ENCODE measurements at places on chromosomes 1 and 21.

DNA sequence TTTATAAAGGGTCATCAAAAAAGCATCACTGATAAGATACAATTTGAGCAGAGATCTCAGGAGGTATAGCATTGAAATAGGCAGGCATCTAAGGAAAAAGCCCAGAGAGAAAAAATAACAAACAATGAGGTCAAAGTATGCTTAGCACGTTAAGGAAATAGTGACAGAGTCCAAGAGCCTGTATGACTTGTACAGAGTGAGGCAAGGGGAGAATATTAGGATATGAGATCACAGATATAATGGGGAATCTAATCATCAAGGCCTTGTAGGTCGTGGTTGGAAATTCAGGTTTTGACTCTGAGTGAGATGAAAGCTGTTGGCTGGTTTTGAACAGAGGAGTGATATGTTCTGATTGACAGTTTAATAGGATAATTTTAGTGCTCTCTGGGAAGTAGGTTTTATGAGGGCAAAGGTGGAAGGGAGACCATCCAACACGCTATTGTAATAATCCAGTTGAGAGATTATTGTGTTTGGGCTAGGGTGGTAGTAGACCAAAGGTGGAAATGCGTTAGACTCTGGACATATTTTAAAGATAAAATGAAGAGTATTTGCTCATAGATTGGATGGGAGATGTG, 644.6 kb upstream of the TMPRSS15 start:
- no peak for DNase-seq

GRCh38 chr1:237736372-237737029, 154.2 kb downstream of the ZP4 start:
- peak; percentile 6 for DNase-seq

GRCh38 chr1:30586671-30587070, 136.7 kb downstream of the MATN1 start:
- DNase-seq, result peak; percentile 14

DNA sequence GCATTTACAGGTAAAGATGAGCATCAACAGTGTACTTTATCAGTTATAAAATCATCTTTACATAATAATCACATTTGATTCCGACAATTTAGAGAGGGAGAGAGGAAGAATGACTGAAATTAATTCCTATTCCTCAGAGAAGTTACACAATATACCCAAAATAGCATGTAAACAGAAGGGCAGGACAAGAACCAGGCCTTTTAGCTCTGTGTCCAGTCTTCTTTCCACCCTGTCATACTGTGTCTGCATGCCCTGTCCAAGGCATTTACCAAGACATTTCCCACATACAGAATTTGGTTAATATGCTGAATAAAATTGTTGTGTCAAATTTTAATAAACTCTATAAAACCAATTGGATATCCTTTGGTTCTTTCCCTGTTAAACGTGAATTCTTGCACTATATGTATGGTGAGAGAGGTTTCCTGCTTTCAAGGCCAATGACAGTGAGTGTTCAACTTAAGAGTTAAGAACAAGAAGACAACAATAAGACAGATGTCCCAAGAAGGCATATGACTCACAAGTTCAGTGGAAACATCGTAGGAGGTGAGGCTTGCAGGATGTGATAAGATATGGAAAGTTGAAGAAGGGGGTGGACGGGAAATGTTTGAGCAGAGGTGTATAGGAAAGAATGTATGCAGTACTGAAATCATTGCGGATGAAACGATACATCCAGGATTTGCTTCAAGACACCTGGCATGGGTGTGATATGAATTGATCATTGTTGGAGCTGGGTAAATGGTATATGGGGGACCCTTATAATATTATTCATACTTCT, 20.8 kb downstream of the LRRC8B start:
- DNase-seq, result no peak

- DNase-seq, result no peak
Observed at GRCh38 chr1:17018849-17019248, 7.1 kb upstream of the ATP13A2 start.

DNA sequence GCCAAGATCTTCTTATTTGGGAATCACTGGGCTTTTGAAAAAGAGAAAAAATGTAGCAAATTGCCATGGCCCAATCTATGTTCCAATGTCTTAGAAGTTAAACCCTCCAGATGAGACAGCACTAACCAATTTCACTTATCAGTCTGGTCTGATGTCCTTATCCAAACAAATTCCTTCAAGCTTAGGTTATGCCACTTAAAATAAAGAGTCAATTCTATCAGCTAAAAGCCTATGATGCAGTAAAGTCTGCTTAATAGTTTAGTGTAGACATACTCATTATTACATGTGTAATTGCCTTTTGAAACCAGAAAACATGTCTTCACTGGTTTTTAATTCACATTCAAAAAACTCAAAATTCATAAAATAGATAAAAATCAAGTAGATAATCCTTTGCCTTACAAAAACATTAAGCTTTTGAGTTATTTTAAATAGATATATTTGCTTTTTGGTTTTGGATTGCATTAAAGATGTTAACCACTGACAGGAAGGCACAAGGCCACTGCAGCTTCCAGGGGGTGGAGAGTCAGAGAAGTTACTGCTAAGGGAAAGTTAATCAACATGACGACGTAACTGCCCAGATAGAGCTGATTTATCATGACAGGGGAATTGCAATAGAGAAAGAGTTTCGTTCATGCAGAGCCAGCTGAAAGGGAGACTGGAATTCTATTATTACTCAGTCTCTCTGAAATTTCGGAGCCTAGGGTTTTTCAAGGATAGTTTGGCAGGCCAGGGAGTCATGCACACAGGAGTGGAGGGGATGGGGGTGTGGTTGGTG, 106.1 kb downstream of the MAP3K21 start:
- DNase-seq, result no peak

GRCh38 chr21:42421018-42421793, 17.5 kb downstream of the UBASH3A start:
- no peak for DNase-seq

GRCh38 chr1:66943361-66943969, 18.7 kb downstream of the MIER1 start:
- no peak for DNase-seq

GRCh38 chr1:1063945-1064831, 9.9 kb downstream of the RNF223 start:
- DNase-seq, result peak; percentile 98

- no peak for DNase-seq
Observed at GRCh38 chr1:238953448-238954010, 432.8 kb upstream of the CHRM3 start.

DNA sequence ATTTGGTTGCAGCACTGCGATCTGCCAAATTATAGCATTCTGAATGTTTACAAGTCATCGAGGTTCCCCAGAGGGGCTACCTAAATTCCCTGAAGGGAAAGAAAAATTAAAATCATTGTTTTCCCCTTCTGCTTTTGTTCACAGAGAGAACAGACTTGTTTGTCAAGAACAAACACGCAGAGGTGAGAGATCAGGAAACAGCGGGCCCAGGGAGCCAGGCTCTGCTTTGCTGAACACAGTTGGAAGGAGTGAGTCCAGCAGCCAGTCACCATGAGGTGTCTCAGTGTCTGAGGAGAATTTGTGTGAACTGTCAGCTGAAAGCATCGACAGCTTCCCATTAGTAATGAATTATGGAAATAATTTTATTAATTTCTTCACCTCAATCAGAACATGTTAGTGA, 52.5 kb downstream of the RWDD3 start:
- peak; percentile 10 for DNase-seq

DNA sequence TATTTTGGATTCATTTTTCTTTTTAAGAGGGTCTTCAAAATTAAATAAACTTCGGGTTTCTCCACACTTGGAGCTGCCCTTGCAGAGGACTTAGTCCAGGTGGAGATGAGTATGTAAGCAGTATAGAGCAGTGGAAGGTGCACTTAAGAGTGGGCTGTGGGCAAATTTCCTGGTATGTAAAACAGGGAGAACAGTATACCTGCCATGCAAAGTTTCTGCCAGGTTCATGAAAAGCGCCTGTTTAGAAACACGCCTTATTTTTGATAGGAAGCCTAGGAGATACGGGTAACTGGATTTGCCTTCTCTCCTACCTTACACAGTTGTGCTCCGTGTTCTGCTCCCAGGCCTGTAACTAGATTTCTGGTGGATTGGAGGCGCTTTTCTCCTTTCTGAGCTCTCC, 1.2 kb downstream of the KDM4A start:
- DNase-seq, result peak; percentile 13

- DNase-seq, result no peak
Observed at GRCh38 chr1:40755067-40755466, 28.5 kb upstream of the KCNQ4 start.

- DNase-seq, result peak; percentile 84
Observed at GRCh38 chr1:50419192-50419906, 3.9 kb downstream of the DMRTA2 start.

GRCh38 chr1:51592711-51593110, 24.2 kb upstream of the OSBPL9 start:
- no peak for DNase-seq

DNA sequence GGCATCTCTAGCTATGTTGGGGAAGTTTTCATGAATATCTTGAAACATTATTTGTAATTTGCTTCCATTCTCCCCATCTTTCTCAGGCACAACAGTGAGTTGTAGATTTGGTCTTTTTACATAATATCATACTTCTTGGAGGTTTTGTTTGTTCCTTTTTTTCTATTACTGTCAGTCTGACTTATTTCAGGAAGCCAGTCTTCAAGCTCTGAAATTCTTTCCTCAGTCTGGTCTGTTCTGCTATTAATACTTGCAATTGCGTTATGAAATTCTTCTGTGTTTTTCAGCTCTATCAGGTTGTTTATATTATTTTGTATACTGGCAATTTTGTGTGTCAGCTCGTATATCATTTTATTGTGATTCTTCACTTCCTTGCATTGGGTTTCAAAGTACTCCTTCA, 424.6 kb upstream of the PTBP2 start:
- DNase-seq, result no peak

- DNase-seq, result no peak
Observed at GRCh38 chr1:19081218-19081893, 124.9 kb upstream of the IFFO2 start.

DNA sequence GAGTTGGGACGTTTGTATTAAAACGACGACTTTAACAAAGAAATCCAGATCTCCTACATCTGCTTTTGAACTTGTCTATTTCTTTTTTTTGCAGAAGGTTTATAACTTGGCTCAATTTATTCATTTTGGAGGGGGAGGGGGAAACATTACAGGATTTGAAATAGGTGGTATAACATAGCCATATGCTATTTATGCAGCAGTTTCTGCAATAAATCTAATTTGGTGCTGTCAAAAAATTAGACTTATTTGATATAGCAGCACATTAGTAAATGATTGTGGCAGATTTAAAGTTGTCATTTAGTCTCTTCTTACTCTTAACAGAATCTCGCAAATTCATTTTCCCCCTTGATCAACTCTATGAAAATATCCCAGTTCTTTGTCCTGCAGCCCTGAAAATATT, 138.2 kb downstream of the SDCCAG8 start:
- no peak for DNase-seq

DNA sequence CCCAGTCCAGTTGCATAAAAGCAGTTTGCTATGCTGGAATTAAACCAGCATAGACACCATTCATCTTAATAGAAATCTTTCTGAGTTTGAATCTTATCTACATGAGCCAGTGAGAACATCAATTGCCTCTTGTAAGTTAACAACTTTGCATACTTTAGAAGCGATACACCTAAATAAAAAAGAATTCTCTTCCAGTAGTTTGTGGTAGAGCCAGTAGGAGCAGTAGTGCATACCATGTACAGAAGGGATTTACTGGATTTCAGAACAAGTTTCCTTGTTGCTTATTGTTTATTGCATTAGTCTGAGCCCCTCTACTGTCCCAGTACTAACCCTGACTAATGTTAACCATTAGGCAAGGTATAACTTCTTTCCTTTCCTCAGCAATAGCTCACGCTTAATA, 313.1 kb downstream of the TGFB2 start:
- DNase-seq, result no peak

DNA sequence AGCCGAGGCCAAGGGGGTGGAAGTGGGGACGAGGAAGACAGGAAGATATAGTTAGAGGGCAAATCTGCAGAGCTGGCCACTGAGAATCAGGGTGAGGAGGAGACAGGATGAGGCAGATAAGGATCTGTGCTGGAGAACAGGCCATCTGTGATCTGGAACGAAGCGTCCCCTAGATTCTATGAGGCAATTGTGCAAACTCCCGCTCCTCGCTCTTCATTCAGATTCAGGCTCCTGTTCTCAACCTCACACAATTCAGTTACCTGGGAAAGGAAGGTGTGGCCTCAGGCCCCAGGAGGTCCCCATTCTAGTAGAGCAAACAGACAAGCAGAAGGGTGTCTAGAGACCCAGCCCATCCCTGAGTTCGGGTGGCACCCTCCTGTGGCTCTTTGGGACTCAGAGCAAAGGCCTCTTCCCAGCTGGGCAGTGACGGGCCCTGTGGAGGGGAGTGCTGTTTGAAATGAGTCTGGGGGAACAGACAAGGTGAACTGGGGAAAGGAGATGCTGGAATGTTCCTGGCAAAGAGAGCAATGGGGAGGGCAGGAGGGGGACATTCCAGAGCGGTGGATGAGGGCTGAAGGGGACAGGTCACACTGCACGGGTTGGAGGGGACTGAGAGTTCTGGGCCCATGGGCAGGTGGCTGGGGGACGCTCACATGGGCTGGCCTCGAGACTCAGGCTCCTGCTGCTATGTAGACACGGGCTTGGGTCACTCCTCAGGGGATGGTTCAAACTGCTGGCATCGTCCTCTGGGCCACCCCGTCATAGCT, 39.9 kb upstream of the AJAP1 start:
- DNase-seq, result no peak

- no peak for DNase-seq
Observed at GRCh38 chr1:185942961-185943360, 208.8 kb downstream of the HMCN1 start.

- DNase-seq, result no peak
Observed at GRCh38 chr1:200684015-200684414, 14.3 kb upstream of the DDX59 start.

DNA sequence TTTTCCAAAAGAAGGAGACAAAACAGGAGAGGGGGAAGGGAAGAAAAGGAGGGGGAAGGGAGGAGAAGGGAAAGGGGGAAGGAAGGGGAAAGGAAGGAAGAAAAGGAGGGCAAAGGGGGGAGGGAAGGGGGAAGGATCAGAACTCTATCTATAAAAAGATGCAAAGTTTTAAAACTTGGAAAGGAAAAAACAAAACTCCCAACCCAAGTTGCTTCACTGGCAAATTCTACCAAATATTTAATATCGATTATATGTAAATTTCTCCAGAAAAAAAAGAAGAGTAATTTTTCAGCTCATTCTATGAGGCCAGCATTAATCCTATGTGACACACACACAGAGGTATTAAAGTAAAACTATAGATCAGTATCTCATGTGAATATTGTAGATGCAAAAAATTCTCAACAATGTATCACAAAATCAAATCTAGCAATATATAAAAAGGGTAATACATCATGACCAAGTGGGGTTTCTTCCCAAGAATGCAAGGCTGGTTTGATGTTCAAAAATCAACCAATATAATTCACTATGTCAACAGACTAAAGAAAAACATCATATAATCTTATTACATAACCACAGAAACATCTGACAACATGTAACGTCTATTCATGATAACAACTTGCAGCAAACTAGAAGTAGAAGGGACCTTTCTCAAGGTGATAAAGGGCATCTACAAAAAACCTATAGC, 57.9 kb downstream of the MAN1A2 start:
- DNase-seq, result no peak
